ENCODE measurements at places on chromosomes 3 and 15.

- no peak for DNase-seq
Measured at GRCh38 chr3:144270100-144270499, 298.5 kb downstream of the DIPK2A start.

DNA sequence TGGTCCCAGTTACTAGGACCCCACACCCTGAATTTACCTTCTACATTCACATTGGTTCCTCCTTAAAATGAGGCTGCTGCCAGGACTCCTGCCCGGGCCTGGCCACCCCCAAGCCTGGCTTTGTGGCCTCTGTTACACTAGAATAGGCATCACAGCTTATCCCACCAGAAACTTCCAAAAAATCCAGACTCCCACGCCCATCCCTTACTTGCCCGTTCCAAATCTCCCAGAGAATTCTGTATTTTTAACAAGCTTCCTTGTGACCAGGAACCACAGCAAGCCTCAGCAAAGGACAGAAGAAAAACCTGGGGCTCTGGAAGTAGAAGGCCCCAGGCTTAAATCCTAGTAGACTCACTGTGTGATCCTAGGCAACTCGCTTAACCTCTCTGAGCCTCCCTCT lies 36.0 kb upstream of the SLC6A1 start:
- no peak for DNase-seq

- DNase-seq = no peak
Measured at GRCh38 chr15:90400005-90400758, 12.1 kb downstream of the IQGAP1 start.

GRCh38 chr3:28101705-28102104 lies 139.7 kb upstream of the CMC1 start:
- no peak for DNase-seq

DNA sequence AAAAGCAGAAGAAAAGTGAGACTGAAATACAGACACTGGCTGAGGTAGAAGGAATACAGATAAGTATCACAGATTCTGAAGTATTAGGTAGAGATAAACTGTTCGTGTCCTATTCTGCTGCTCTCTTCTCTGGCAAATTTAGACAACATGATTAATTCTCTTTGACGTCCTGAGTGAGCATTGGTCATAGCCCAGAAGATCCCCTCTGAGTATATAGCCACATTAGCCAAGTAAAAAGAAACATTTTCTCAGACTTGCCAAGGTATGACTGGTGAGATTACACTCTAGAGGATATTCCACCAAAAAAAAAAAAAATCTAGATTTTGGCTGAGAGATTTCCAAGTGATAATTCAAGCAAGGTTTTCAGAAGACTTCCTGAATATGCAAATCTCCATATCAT lies 111.4 kb upstream of the ALCAM start:
- no peak for DNase-seq

DNA sequence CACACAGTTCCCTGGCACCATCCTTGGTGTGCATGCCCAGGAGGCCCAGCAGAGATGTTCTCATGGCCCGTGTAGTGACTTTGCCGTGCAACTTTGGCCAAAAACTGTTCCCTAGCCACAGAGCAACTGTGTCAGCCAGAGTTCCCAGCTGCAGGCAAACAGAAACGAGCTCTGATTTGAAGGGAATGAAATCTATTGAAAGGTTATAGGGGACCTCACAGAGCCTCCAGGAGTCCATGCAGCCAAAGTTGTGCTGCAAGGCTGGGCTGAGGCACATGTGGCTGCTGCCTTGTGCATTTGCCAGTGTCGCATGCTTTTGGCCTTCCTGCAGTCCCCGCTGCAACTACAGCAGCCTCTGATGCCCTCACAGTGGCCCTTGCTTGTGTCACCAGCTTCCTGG lies 70.5 kb downstream of the PLXNA1 start:
- DNase-seq = no peak

- no peak for DNase-seq
Measured at GRCh38 chr15:32029862-32030781, at the start of gene CHRNA7. Gene CHRNA7, plus strand, starts transcription at chr15:32030515. Its CDS starts 80 bp downstream, at chr15:32030595.

DNA sequence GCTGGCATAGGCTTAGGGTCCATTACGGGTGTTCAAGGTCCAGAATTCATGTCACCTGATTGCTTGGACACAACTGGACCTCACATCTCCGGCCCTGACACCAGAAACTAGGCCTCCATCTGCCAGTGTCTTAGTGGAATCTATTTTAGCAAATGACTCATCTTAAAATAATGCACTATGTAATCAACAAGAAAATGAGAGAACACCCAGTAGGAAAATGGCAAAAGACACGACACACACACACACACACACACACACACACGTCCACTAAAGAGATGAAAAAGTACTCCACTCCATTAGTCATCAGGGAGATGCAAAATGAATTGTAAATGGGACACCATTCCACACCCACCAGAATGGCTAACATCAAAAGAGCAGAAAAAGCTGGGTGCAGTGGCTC lies 11.2 kb downstream of the APBA2 start:
- DNase-seq = peak; percentile 29

DNA sequence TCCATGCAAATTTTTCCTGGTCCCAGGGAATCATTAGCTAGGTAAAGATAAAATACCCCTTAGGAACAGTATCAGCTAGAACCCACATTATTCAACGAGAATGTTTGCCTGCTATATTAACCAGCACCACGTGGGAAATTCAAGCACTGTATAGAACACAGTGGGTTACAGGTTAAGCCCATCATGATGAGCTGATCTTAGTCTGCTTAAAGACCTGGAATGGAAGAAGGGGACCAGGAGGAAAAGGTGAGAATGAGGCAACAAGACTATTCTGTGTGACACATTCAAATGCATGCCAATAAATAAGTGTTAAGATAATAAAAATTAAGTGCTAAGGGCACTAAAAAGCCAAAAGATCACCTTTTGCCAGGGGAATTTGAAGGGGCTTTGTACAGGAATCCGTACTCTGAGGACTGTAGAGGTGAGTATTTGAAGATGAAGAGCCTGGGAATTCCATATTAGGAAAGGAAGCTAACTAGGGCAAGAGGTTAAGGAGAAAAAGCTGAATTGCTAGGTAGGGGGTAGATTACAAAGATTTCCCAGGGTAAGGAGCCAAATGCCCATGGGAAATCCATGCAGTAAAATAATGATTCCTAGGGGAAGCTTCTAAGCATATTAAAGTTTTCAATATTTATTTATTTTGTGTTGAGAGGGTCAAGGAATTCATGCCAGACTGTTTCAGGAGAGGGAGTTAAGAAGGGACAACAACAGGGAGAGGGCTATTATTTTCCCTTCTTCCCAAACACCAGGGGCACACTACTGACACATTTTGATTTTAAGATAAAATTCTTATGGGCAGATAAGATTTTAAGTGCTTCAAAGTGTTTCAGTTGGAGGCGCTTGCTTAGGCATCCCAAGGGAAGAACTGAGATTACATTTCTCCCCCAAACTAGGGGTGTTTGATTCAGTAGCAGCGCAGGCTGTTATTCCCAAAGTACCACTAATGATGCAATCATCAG lies 2.3 kb upstream of the MED12L start:
- no peak for DNase-seq

DNA sequence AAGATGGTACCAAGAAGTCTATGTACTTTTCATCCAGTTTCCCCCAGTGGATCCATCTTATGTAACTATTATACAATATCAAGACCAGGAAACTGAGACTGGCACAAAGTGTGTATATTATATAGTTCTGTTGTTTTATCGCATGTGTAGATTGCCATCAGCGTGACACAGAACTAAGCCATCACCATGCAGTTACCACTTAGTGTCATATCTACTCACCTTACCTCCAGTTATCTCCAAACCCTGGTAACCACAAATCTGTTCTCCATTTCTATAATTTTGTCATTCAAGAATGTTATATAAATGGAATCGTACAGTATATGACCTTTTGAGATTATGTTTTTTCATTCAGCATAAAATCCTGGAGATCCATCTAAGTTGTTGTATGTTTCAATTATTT lies 23.1 kb downstream of the IFT122 start:
- no peak for DNase-seq

DNA sequence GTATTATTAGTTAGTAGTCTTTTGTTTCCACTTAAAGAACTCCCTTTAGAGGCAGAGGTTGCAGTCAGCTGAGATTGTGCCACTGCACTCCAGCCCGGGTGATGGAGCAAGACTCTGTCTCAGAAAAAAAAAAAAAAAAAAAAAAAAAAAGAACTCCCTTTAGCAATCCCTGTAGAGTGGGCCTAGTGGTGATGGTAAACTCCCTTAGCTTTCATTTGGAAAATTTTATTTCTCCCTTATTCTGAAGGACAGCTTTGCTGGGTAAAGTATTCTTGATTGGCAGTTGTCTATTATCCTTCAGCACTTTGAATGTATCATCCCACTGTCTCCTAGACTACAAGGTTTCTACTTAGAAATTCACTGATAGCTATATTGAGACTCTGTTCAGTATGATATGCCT lies 46.0 kb downstream of the RPL39L start:
- DNase-seq = no peak

DNA sequence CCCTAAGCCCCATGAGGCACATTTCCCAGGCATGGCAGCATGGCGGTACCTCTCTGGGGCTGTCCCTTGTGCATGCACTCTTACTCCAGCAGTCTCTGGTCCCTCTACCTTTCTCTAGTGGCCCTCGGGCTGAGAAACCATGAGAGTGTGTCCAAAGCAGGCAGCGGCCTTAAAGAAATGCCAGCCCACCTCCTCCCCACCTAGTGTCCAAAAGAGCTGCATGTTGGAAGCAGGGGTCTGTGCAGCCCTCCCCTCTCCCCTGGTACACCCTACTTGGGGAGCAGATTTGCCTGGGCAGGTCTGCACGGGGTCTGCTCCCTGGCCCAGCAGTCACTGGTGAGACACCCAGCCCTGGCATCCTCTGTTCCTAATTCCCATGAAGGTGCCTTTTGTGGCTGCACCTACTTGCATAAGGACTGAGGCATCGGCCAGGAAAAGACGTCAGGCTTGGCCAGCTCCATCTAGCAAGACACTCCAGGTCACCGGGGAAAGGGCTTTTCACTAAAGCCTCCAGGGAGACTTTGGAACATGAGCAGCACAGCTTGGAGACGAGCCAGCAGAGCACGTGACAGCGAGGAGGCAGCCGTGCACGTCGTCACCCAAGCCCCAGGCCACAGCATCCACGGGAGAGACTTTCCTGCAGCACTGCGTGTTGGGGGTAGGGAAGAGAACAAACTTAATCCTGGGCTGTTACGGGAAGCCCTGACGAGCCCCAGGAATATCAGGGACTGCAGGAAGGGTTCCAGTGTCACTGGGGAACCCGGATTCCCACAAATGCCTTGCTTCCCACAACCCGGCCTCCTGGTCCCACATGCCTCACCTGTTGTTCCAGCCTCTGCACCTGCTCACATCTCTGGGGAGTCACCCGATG lies 38.8 kb downstream of the TM2D3 start:
- no peak for DNase-seq

Data from pulmonary artery endothelial cell (primary cell).